Effector CD4-positive, alpha-beta T cell (primary cell): ENCODE measurements at places on chromosomes 1 and 21.

DNA sequence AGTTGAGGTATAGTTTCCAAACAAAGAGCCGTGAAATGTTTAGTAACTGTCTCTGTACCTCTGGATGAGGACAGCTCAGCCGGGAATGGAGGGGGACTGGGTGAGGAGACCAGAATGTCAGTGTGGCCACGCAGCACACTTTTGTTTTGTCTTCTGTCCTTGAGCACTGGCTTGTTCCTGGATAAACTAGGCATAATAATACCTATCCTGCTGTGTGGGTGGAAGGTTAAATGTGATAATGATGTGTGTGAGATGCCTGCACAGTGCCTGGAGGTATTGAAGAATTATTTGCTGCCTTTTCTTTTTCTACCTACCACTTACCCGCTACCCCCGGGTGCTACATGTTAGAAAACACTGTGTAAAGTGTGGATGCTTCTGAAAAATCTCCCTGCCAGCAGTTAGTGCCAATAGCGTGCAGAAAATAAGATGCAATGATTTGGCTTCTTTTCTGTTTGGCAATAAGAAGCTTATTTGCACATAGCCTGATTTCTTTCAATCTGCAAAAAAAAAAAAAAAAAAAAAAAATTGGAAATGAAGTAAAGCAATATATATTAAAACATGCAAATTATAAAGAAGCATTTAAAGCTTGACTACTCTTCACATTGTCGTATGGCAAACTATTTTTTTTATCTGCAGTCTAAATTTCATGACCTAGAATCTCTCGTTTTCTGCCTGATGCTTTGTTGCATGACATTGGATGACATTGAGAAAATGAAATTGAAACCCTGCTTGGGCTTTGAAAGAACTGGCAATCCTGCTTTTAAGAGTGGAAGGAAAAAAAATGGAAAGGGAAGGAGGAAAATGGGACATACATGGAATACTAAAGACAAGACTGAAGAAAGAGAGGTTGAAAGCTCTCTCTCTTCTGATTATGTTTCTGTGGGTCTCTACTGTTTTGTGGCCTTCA is 89.5 kb downstream of the DISC1 start:
- no peak for DNase-seq

GRCh38 chr1:1085911-1086841 is 12.1 kb upstream of the RNF223 start:
- DNase-seq = no peak

DNA sequence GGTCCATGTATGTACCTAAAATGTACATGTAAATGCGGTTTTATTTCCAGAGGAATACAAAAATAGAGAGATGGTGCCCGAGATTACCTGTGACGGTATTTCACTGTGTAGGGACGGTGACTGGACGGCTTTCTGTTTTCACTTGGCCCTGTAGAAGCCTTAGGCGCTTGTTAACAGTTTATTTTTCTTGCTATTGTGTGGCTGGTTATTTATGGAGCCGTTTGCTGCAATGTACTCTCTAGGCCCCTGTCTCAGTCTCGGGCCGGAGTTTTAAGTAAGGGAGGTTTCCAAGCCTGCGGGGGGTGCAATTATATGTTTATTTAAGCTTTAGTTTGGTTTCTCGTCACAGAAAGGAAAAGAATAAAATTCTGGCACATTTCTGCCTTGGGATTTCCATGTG is 413 bp downstream of the EFCAB7 start:
- DNase-seq = no peak

DNA sequence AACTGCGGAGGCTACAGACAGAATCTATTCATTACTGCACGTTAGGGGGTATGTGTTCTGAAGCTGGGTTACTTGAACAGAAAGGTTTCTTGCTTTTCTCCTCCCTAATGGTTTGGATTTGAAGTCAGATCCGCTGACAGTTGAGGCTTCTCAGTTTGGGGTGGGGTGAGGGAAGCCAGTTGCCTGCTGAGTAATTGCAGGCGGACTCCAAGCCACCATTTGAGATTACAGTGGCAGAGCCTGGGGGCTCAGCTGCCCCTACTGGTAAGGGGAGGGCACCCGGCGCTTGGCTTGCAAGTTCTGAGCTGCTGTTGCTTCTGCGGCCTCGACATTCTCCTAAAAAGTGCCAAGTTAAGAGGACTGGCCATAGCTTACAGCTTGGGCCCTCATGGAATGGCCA is 2.0 kb downstream of the GRHL3 start:
- no peak for DNase-seq

GRCh38 chr1:223716302-223716862 is 4.0 kb downstream of the CAPN2 start:
- DNase-seq = peak; percentile 41

DNA sequence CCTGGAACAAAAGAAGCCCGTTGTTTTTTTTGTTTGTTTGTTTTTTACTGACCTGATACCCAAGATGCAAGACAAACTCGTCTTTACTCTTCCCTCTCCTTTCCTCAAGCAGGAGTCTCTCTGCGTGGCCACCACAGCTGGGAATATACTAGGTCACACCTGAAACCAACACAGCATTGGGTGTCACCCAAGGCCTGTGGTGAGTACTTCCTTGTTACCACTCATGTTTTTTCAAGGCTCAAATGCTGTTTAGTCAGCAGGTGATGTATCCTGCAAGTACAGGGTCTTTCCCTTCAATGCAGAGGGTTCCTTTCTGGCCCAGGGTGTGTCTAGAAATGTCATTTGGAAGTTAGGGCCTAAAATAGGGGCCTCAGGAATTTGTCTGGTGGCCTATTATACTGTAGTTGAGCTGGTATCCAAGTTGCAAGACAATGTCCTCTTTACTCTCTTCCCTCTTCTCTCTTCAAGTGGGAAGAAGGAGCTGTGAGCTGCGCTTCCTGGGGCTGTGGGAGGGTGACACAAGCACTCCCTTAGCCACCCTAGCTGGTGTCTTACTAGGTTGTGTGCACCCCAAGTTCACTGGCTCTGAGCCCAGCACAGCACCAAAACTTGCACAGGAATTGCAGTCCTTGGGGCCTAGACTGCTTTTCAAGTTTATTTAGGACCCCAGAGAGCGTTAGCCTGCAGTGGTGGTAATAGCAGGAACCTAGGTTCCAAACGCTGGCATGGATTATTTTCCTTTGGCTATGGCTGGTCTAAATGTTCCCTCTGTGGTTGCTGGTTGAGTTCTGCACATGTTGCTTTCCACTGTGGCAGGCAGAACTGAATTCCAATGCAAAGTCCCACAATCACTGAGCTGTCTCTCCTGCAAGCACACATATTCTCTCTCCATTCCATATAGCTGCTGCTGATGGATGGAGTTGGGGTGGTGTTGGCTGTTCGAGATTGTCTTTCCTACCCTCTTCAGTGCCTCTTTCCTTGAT is 91.4 kb upstream of the LYPLAL1 start:
- DNase-seq = no peak

DNA sequence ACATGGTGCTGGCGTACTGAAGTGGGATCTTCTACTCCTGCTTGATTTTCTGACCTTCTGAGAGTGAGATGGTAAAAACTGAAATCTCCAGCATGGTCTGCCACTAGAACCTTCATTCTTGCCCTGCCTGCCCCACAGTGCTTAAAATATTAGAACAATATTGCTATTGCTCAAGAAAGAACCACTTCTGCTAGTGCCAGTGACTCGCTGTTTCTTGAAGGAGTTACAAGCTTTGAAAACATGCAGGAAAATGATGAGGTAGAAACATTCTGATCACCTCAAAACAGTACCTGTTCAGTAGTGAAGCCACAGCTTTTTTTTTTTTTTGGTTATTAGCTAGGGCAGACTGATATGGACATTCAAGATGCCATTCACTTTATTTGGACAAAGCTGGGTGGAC is 95.3 kb downstream of the BACH1 start:
- no peak for DNase-seq

- no peak for DNase-seq
These were observed 17.2 kb downstream of the CASZ1 start for GRCh38 chr1:10779201-10779600.

- no peak for DNase-seq
These were observed 39.4 kb downstream of the ZP4 start for GRCh38 chr1:237851210-237851845.

- no peak for DNase-seq
These were observed 59.6 kb upstream of the CSF3R start for GRCh38 chr1:36542024-36542961.

GRCh38 chr1:66580081-66580480 is 46.1 kb downstream of the SGIP1 start:
- DNase-seq = no peak

DNA sequence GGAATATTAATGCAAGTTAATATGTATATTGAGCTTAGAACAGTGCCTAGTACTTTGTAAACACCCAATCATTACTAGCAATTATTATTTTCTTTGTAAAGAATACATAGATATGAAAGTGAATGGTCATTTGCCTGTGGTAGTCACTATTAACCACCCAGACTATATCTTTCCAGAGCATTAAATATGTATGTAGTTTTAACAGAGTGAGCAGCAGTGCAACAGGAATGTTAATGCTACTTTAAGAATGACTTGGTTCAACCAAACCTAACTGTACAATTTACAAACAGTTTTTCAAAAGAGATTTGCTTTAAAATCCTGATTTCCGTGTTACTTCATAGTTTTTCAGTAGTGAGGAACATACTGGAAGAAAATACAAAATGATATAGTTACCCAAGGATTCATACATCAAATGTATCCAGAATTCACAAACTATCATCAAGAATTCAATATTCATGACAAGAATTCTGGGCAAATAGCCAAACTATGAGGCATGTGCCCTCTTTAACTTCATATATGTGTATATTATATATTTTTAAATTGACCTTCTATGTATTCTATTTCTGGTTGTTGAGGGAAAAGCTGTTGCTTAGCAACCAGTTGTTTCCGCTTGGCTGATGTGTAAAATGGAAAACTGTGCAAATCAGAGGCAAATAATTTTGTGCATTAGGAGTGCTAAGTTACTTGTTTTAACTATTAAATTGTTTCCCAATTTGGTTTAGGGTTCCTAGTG is 34.9 kb upstream of the IVNS1ABP start:
- DNase-seq = no peak

GRCh38 chr1:55673416-55673815 is 458.3 kb upstream of the USP24 start:
- no peak for DNase-seq

DNA sequence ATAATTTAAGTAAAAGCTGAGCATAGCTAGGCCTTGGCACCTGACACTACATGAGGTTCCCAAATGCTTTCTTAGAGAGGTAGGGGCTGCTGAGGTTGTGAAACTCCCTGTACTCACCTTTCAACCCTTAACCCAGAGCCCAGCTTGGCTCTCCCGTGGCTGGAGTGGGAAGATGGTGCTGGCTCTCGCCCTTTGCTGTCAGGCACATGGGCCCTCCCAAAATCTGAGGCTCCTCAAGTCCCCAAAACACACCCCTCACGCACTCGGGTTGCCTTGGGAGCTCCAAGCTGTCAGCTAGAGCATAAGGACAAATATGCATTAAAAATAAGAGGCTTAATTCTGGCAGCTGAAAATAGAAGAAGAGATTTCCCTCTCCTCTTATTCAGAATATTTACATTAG is 46.7 kb upstream of the PLPPR4 start:
- no peak for DNase-seq

GRCh38 chr1:226428348-226428747 is 20.5 kb upstream of the PARP1 start:
- no peak for DNase-seq

DNA sequence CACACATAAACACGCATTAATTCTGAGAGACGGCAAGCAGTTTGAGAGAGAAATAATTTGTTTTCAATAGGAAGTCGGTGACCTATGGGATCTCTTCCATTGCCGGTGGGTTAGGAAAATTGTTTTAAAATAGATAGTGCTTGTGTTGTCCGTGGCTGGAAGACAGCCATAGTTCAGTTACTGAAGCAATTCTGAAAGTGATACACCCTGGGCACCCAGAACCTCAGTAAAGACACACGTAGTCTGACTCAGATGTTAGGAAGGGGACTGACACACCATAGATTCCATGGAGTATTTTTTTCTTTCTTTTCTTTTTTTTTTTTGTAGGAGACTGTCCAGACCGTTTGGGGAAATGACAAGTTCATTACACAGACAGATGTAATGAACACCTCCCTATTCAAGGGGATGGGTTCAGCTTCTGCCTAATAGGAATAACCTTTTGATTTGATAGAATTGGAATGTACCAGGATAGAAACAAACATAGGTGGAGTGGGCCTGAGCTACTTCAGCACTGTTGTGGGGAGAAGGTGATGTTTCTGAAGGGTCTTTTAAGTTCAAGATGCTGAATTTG is 1.6 kb downstream of the C1orf21 start:
- DNase-seq = no peak

GRCh38 chr1:236654957-236655356 is 31.3 kb upstream of the ACTN2 start:
- no peak for DNase-seq

DNA sequence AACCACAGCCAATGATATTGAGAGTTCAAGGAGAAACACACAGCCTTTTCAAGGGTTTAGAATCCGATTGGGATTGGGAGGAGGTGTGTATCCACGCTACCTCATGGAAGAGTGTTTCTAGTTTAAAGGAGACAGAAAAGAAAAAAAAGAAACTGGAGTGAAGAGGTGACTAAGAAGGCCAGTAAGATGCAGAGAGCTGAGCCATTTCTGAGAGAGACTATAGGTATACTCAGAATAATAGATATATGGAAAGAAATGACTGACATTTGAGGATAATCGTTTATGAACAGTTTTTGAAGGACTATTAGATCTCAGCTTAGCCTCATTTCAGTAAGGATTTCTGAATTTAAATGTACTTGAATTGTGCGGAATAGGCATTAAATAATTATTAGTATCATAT is 42.8 kb downstream of the LRRC8C start:
- DNase-seq = no peak

DNA sequence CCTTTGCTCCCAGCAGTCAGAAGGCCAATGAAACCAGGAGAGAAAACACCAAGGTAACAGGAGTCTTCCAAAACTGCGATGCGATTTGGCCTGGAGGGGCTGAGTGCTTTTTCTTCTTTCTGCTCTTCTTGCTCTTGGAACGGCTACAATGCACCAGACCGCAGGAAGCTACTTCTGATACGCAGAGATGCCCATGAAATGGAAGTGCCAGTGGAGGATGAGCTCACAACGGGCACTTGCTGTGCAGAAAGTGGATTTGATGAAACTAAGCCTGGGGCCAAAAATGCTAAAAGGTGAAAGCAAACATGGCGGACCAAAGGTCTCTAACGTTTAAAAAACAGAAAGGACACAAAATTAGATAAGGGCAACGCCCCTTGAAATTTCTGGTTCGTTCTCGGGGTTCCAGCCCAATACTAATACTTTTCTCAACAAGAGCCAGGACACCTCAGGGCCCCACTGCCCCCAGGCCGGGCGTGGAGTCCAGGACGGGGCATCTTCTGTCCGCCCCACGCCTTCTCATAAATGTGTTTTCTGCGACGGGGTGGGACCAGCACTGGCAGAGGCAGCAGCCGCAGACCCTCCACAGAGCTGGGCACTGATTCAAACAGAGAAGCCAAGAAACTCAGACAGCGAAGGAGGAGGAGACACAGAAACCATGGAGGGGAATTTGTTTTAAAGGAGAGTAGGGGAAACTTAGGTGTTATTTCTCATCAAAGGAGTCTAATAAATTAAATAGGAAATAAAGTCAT is 101.3 kb downstream of the CRYAA start:
- DNase-seq = no peak

DNA sequence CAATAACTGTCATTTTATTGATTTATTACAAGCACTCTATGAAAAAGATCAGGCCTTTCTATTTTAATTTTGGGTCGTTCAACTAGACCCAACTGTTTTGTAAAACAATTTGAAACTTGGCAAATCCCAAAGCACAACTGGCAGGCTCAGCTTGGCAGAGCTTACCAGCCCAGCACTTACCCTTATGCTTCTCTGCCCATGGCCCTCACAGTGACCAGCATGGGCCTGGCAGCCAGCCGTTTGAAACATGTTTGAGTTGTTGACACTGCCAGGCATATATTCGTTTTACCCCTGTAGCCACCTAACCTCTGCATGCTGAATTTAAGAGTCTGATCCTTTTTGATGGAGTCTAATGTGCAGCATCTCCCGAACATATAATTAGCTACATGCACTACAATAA is 796.7 kb upstream of the ADGRL2 start:
- no peak for DNase-seq
